ENCODE measurements at places on chromosomes 2 and 18. TPM values are rescaled to one million over a fixed set of nuclear protein-coding genes. Genes with fewer than 3 reads are reported as not detected.

The SH3RF3 gene
- 3.6 TPM for total RNA-seq

DNA sequence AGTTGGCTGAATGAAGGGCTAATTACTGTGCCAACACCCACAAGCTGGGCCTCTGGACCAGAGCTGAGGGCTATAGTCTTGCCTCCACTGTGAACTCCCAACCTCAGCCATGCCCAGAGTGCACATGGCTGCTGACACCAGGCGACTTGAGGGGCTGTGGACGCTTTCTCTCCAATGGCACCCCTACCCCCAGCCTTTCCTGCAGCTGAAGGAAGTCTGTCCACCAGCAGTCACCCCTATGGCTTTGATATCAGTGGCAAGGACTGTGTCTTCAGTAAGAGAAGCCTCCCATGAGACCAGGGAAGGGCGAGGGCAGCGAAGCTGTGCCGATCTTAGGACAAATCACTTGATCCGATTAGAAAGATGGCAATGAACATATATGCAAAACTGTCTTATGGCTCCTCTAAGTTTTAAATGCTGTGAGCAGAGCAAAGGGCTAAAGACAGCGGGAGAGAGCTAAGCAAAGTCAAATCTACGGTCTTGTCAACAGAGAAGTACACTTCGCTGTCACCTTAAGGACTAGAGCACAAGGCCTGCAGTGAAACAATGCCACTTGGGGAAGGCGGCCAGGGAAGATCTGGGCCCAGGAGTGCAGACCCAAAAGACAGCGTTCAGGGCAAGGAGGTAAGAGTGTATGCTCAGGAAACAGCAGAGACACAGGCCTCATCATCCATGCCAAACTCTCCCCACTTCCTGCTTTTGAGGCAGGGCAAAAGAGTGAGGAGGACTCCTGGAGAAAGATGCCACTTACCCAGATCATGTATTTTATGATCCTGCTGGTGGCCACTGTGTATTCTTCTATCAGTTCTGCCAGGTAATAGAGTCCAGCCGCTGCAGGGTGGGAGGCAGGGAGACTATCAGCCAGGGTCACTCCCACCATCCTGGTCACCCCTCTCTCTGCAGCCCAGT, 1.5 kb downstream of the TEX261 start:
- no peak for DNase-seq

The TTC27 gene
- total RNA-seq: 22.5 TPM

DNA sequence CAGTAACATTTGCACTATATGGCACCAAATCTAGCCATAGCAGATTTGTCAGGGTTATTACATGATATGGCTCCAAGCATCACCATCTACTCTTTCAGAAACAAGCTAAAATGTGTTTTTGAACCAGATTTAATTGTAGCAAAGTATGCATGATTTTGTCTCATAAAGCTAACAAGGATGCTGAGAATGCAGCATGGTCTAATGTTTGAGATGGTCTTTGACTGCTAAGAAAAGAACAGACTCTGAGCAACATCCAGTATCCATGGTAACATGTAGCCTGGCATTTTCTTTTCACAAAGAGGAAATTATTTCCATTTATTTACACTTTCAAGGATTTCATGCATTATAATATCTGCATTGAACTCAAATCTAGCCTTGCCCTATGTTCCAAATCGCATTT, 206.5 kb downstream of the PDE1A start:
- no peak for DNase-seq

DNA sequence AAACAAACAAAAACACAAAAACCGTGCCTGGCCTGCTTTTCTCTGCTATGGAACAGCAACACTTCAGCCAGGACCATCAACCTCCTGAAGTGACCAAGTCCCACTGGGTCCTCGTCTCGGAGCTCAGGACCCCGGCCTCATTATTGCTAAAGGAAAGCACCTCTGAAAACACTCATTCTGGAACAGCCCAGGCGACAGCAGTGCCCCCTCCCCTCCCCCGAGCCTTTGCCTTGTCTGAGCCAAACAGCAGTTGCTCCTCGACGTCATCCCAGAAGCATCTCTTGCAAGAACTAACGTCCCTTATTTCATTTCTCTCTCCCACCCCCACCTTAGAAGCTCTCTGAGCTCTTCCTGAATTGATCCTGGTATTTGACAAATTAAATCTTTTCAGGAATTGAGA, 27.4 kb downstream of the APCDD1 start:
- no peak for DNase-seq

DNA sequence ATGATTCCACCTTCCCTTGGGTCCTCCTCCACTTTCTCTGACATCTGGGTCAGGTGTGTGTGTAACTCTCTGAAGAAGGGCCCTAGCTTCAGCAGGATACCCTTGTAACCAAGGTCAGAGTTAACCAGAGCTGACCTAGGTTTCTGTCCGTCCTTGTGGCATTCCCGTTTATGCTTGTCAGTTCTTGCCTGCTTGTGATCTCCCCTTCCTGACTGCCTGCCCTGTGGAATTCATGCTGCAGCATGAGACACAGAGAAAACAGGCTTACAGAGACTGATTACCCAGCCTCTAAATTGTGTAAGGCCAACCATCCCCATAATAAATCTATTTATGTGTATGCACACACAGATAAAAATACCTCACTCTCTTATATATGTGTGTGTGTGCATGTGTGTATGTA, 22.8 kb downstream of the NXPH2 start:
- no peak for DNase-seq

GRCh38 chr2:227436436-227437174, 35.4 kb upstream of the AGFG1 start:
- no peak for DNase-seq

DNA sequence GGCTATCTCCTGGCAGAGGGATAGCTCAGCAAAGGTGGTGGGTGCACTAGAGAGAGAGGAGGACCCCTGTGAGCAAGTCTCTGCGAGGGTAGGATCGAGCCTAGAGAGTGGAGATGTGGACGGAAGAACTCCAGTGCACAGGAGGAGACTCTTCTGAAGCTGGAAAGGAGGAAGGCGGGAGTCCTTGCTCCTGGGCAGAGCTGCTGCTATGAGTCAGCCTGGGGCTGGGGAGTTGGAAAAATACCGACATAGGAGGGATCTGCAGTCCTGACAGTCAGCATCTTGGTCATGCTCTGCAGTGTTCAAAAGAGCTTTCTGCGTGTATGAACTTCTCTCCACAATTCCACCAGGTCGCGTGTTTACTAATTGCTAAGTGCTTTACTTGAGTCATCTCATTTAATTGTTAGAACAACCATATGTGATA, 233.8 kb downstream of the LDLRAD4 start:
- DNase-seq: peak; percentile 94

DNA sequence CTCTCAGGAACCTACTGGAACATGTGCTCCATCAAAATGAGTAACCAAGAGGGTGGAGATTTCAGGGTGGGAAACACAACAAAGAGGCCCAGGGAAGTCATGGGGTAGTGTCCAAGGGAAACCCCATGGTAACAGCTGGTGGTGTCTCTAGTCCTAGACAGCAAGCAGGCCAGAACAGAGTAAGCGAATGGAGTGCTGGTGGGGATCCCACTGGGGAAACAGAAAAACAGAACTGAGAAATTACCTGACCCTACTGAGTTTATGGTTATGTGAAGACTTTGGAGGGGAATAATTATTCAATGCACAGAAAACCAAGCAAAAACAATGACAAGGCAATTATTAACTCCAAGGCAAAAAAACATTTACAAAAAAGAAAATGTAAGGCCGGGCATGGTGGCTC, 16.9 kb downstream of the ERCC3 start:
- DNase-seq: no peak

Data from A172 (cell line).